Effector memory CD8-positive, alpha-beta T cell (primary cell): ENCODE measurements at places on chromosomes 5 and 9.

DNA sequence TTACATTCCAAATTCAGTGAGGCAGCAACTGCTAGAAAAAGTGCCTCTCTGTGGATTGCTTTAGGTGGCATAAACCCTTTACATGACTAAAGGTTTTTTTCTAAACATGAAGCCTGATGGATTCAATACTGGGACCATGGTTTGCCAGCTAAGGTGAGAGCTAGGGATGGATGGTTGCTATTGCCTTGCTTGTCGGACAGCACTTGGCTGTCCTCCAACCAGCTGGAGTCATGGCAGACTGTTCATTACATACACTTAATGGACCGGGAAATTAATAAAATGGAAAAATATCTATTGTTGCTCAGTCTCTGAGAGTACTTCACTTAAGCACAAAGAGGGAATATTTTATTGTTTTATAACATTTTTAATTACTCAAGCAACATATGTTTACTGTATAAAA lies 116.9 kb upstream of the TRPC7 start:
- DNase-seq, result no peak

- DNase-seq, result no peak
Observed at GRCh38 chr5:92309336-92309991, 926.3 kb upstream of the ARRDC3 start.

DNA sequence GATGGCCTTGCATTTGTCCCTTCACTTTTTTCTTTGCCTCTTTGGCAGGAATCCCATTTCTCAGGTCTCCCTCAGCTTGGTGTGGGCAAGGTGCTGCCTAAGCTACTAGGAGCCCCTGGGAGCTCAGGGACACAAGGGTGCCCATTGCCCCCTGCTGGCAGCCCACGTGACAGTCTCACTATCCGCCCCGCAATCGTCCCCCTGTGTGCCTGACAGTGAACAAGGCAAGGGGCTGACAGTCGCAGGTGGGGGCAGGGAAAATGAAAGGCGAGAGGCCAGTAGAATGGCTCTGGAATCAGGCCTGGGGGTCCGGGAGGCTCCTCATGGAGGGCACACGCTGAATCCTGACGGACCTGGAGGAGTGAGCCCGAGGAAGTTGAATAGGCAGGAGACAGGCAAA lies 2.0 kb upstream of the PCDH12 start:
- DNase-seq, result no peak

GRCh38 chr5:107554776-107555424 lies 115.8 kb downstream of the EFNA5 start:
- no peak for DNase-seq

DNA sequence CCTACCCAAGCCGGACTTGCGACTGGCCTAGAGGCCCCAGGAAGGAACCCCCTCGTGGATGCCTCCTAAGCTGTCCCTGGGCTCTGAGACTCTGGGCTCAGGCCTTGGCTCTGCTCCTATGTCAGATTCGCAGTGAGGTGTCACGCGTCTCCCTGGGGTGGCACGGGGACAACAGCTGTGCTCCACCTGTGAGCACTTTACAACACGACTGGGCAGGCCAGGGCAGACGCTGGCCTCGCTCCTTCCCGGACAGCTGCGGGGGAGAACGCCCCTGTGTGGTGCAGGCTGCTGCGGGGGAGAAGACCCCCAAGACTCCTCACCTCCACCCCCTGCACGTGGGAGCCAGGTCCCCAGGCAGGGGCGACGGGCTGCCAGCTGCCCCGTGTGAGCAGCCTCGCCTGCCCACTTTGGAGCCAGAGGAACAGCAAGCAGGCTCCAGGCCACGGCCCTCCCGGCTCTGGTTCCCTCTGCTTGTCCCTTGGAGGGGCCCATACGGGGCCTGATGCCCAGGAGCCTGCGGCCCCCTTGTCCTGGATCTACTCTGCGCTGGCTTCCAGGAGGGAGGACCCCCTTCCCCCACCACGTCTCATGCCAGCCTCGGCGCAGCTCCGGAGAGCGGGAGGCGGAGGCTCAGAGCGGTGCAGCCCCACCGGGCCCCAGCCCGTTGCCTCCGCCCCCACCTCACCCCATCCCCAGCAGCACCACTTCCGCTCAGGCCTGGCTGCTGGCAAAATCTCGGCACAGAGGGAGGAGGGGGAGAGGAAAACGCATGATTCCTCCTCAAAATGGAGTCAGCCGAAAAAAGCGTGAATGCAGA lies 36.0 kb downstream of the SARDH start:
- DNase-seq, result no peak

GRCh38 chr5:179279347-179280094 lies 65.7 kb downstream of the ADAMTS2 start:
- DNase-seq, result no peak
